ENCODE measurements at places on chromosomes 13 and 19. TPM values are rescaled to one million over a fixed set of nuclear protein-coding genes. Genes with fewer than 3 reads are reported as not detected.

GRCh38 chr13:51758691-51759090 lies 45.3 kb downstream of the DHRS12 start:
- DNase-seq = no peak

DNA sequence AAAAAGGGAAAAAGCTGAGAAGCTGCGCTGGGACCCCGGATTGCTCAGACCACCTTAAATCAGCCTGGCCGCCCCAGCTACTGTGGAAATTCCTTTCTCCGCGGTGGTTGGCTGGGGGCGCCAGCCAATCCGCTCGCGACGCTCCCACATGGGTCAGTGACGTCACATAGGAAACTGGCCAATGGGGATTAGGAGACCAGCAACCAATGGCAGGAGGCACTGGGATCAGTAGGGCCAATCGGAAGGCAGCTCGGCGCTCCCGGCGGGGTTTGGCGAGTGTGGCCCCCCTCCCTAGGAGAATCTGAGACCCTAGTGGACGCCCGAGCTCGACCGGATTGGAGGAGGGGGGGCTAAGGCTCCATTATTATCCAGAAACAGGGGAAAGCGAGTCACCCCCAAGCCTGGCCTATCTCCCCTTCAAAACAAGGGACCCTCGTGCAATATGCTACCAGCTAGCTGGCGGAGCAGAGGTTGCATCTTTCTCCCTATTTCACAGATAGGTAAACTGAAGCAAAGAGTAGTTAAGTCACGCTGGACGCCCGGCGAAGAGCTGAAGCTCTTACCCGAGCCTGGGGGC lies 6.5 kb upstream of the TLE2 start:
- DNase-seq = peak; percentile 99

DNA sequence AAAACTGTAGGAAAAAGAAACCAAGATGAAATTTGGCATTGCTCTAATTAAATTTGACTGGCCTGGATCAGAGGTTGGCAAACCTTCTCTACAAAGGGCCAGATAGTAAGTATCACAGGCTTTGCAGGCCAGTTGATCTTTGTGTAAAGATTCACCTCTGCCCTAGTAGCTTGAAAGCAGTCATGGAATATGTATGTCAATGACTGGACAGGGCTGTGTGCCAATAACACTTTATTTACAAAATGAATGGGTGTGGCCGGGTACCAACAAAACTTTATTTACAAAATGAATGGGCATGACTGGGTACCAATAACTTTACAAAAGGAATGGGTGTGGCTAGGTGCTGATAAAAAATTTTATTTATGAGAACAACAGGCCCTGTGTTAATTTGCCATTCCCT lies 20.0 kb downstream of the SIN3B start:
- no peak for DNase-seq

DNA sequence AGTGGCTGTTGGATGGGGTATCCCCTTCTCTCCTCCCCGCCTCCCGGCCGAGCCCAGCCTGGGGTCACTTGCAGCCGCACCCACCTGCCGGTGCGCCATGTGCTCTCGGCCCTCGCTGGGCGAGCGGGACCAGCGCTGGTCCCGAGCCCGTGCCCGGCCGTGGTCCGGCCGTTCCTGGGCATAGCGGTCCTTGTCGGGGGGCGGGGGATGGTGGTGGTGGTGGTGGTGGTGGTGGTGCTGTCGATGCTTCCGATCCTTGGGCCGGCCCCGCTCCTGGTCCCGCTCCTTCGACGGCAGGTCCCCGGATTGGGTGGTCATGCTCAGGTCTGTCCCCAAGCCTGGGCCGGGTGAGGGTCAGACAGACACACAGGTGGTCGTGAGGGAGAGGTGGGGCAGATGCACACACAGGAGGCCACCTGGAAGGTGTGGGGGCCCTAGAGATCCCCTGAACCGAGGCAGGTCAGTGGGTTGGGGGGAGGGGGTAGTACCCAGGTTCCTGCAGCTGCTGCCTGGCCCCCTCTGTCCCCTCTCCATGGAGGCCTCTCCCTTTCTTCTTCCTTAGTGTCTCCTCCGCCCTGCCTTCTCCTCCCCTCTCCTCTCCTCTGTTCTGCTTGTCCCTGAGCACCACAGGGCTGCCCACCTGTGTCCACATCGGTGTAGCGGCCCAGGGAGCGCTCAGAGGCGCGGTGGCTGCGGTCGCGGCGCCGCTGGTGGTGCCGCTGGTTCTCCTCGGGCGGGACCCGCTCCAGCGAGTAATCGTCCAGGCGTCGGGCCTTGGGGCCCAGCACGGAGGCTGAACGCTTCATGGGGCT lies 58.7 kb downstream of the IER2 start:
- DNase-seq = no peak

DNA sequence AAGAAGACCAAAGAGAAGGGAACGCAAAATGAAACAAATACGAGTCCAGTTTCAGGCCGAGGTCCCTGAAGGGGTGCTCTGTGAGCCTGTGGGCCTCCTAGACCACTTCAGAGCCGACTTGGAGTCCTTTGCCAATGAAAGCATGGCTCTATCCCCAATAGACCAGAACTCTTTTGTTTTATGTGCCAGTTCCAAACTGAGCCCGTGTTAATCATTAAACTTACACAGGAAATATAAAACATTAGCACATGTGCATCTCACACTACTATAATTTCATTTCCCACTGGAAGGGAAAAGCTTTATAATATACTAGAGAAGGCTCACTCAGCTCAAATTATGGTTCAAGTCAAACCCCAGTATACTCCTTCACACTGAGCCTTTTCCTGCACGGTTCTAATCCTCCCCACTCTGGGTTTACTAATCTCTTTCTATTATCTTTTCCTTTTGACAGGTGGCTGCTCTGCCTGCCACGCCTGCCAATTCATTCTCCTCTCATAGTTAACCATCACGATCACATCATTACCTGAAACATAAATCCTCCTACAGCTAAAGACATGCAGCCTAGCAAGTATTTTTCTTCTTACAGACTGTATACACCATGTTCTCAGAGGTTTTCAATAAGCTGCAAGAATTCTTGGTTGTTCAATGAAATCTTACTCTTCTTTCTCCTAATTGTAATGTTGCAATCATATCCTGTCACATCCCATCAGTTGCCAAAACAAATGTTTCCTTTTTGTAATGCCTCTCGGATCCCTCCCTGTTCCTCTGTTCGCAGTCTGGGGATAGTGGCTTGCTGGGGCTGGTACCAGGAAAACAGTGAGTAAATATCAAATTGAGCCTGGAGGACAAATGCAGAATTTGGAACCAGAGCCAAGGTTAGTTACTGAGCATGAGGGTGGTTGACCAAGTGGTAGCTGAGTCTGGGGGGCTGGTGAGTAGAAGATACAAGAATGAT lies 18.8 kb upstream of the WASF3 start:
- DNase-seq = no peak

DNA sequence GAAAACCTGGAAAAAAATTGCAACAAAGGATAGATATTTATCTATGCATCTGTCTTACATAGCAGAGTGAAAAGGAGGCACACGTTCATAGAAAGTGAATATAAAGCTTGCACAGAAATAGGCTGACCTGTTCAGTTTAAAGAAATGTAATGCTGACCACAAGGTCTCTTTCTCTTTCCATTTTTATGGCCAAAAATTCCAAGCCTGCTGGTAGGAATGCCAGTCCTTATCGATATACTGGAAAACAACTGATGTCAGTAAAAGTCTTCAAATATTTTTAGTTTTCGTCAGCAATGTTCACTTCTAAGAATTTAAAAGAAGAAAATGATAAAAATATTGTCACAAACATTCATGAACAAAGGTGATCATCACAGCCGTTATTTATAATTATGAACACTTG lies 59.0 kb upstream of the MCF2L start:
- DNase-seq = no peak

DNA sequence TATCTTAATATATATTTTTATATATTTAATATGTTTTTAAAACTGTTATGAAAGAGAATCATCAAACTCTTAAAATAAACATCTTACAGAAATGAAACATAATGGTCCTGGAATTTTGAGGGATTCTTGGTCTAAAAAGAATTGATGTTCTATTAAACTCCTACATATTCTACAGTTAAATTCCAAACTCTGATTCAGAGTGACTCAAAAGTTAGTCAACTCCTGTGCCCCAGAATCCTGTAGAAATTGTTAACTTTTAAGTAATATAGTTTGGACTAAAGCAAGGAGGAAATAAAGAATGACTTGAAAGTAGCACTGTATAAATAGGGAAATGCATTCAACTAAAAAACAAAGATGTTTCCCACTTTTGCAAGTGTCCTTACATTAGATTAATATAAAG lies 47.7 kb downstream of the FNDC3A start:
- no peak for DNase-seq

- DNase-seq = no peak
Measured at GRCh38 chr19:14603990-14604387, 21.1 kb downstream of the CLEC17A start.

GRCh38 chr13:94968757-94969086 lies 256.4 kb upstream of the SOX21 start:
- no peak for DNase-seq

GRCh38 chr19:16374436-16374835 lies 49.8 kb downstream of the KLF2 start:
- DNase-seq = no peak

DNA sequence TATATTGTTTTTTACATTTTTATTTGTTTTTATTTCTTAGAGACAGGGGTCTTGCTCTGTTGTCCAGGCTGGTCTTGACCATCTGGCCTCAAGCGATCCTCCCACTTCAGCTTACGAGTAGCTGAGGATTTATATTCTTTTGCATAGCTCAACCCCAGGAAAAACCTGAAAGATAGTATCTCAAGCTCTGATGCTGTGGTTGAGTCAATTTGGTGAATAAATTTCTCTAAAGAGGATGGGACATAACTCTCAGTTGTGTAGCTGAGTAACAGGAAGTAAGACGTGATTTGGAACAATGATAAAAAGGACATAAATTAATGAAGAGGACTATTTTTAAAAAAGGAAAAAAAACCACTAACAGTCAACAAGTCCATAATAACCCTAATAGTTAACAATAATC lies 79.8 kb upstream of the TNFSF11 start:
- no peak for DNase-seq

- DNase-seq = no peak
Measured at GRCh38 chr19:15869109-15869555, 28.7 kb downstream of the CYP4F2 start.

- DNase-seq = no peak
Measured at GRCh38 chr13:36918246-36919131, 1.5 kb downstream of the SMAD9 start.

DNA sequence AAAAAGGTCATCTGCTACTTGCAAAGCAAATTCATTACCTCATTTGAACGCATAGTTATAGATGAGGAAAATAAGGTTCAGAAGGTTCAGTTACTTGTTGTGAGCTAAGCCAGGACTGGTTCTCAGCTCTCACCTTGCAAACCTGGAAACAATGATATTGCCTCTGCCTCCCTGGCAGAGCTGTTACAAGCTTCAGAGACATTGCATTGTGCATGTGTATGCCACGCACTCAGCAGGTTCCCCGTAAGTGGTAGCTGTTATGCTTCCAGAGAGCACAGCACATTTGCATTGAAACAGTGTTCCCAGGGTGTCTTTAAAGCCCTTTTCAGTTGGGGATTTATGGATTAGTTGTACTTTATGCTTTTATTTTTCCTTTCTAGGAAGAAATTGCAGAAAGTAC lies 80.6 kb downstream of the DGKH start:
- no peak for DNase-seq

DNA sequence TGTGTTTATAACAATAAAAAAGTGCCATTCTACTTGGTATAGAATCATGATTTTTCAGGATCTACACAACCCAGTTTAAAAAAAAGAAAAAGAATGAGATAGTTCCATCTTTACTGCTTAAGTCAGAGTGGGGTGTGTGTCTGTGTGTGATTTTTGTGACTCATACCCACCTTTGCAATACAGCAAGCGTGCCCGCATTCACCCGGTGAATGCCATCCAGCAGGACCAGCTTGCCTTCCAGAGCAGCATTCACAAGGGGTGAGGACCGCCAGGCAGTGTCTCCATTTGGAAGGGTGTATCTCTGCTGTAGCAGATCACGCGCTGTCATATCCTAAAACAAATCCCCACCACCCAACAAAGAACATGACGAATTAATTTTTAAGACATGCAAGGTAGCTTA lies 127.7 kb downstream of the VWA8 start:
- DNase-seq = no peak

- DNase-seq = no peak
Measured at GRCh38 chr13:74867460-74867859, 614.5 kb downstream of the TBC1D4 start.

- no peak for DNase-seq
Measured at GRCh38 chr19:51901860-51902259, 3.0 kb downstream of the ZNF649 start.

- no peak for DNase-seq
Measured at GRCh38 chr19:36103842-36104552, 6.9 kb upstream of the OVOL3 start.

DNA sequence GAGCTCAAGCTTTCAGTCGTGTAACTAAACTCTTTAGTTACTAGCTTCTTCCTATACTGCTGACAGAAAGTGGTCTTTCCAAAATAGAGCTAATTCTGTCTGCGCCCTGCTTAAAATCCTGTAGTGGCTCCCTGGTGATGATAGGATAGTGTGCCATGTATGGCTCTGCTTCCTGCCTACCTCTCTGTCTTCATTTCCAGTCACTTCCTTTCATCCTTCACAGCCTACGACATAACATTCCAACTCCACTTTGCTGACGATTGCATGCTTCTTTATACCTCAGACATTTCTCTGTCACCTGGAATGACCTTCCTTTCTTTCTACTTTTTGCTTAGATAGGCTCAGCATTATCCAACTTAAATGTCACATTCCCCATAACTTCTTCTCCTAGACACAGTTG lies 190.8 kb downstream of the MAB21L1 start:
- no peak for DNase-seq

DNA sequence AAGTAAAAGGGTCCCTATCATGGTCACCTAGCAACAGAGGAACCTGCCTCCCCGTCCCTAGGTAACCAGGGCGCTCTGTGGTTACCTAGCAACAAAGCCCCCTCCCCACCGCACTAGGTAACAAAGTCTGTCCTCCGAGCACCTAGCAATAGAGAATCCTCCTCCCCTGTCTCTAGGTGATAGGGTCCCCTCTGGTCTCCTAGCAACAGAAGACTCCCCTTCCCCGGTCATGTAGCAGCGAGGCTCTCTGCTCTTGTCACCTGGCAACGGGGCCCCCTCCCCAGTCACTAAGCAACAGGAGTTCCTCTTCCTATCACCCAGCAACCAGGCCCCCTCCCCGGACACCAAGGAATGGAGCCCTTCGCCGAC lies 307 bp downstream of the JOSD2 start:
- peak; percentile 68 for DNase-seq

- no peak for DNase-seq
Measured at GRCh38 chr13:32804673-32805230, 211.5 kb upstream of the KL start.

GRCh38 chr19:3285647-3286176 lies 61.3 kb downstream of the CELF5 start:
- DNase-seq = no peak

- DNase-seq = no peak
Measured at GRCh38 chr13:114260814-114261213, 20.6 kb upstream of the UPF3A start.

Gene DIRAS1
- total RNA-seq = 3.2 TPM

Gene UGGT2
- total RNA-seq = 186 TPM

Gene GJB6
- 5.9 TPM for total RNA-seq

Gene CRTC1
- 4.8 TPM for total RNA-seq

Gene DNM2
- 76.2 TPM for total RNA-seq

Gene FBN3
- total RNA-seq = 2.3 TPM

Gene CNN2
- total RNA-seq = 73.3 TPM

Gene ZNF534
- total RNA-seq = 0.74 TPM

Gene KLHL1
- 0.26 TPM for total RNA-seq

Gene U2AF2
- total RNA-seq = 44.6 TPM

Gene TMEM190
- total RNA-seq = not detected

Gene EMC10
- total RNA-seq = 36.4 TPM

Gene IL4I1
- total RNA-seq = 0.58 TPM

Gene BEST2
- not detected for total RNA-seq

Gene HSD17B14
- total RNA-seq = 3.4 TPM

Gene RAB3A
- 4.7 TPM for total RNA-seq

All from urinary bladder (tissue), 4 donors.